ENCODE measurements at places on chromosomes 12 and 14.
A peak's percentile ranks its signal among the peaks of the same experiment; 100 is the strongest.

GRCh38 chr14:64704743-64705380, 638 bp downstream of the PLEKHG3 start:
- peak; percentile 41 for DNase-seq

GRCh38 chr12:7868391-7868790, 4.3 kb downstream of the SLC2A14 start:
- DNase-seq: no peak

- no peak for DNase-seq
These were observed 15.3 kb upstream of the MYF6 start for GRCh38 chr12:80692114-80692513.

GRCh38 chr14:95535226-95536021, 574 bp downstream of the GLRX5 start:
- no peak for DNase-seq

- no peak for DNase-seq
These were observed 26.2 kb upstream of the BICD1 start for GRCh38 chr12:32080435-32080834.

DNA sequence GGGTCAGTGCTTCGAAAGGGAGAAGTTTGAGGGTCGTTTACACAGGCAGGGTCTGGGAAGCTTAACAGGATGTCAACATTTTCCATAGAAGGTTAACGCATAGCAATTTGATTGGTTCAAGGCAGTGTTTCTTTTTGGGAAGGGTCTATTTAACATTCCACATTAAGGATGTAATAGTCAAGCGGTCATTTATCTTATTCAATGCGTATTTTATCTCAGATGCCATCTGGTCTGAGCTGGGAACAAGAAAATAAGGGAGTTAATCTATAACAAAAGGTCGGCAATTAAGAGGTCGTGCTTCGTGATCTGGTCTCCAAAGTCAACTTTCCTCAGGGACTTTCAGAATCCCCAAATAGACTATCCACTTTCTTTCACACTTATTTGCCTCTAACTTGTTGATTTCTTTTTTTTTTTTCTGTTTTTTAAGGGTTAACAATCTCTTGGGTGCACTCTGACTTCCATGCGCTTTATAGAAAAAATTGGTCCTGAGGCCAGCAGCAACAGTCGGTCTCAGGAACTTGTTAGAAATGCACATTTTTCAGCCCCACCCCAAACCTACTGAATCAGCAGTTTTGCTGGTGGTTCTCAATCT, 550 bp upstream of the RESF1 start:
- no peak for DNase-seq

GRCh38 chr14:96187216-96188031, 17.2 kb upstream of the BDKRB2 start:
- no peak for DNase-seq

DNA sequence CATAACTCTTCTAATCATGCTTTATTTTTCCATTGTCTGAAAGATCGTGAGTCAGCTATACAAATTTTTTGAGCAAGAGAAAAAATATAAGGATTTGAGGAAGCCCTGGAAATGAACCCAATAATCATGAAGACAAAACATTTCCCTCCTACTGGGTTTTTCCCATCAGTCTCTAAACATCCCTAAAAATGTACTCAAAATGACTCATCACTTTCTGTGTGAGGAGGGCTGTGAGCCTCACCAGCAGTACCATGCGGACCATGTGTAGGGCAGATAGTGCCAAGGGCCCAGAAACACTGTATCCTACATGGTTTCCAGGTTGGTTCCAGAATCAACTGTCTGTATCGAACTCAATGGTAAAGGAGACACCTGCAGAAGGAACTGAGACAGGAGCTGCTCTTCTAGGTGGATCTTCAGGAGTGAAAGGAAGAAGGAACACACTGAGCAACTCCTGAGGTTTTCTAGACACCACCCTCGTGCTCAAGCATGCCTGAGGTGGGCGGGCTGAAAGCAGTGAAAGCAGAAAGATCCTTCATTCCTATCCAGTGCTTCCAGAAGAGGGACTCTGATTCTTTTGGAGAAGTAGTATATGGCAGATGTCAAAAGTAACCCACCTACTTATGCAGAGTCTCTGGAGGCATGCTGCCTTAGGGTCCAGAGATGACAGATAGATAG, 48.6 kb upstream of the RHOJ start:
- DNase-seq: no peak

GRCh38 chr12:5073853-5074252, 30.2 kb downstream of the KCNA5 start:
- DNase-seq: no peak

- DNase-seq: no peak
These were observed 516.2 kb downstream of the SLC16A7 start for GRCh38 chr12:60112063-60112462.

GRCh38 chr12:53213348-53213747, 6.3 kb upstream of the ITGB7 start:
- DNase-seq: peak; percentile 63

- no peak for DNase-seq
These were observed 3.5 kb downstream of the LPAR5 start for GRCh38 chr12:6632026-6632983.

GRCh38 chr14:93712838-93713724, 75.2 kb downstream of the PRIMA1 start:
- no peak for DNase-seq

DNA sequence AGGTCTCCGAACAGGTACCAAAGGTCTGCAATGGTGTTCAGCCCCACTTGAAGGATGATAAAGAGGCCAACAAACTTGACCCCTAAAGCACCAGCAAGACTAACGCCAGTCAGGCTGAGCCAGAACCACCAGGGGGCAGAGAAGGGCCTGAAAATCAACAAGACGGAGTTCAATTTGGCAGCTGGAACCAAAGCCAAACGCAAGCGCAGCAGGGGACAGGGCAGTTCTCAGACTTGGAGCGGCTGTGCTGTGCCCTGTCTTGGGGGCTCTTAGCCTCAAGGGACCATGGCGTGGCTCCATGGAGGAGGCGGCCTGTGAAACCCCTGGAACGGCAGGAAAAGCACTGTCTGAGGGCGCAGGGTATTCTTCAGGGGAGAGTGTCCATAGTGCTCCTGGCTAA, 19.6 kb downstream of the POMT2 start:
- peak; percentile 84 for DNase-seq

- no peak for DNase-seq
These were observed 355.3 kb upstream of the FKBP4 start for GRCh38 chr12:2439332-2440100.

GRCh38 chr12:11980115-11980514, 90.6 kb upstream of the BCL2L14 start:
- DNase-seq: no peak

DNA sequence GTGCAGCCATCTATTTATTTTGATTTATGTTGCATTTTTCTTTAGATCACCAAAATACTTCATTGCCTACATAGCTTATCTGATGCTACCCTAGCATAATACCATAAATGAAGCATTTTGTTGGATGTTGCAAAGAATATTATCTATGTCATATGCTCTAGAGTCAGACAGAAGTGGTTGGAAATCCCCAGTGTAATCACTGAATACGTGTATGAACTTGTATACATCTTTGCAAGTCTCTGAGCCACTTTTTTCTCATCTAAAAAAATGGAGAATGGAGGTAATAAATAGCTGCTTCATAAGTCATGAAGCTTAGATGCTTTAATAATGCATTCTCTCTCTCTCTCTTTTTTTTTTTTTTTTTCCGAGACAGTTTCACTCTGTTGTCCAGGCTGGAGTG, 18.5 kb downstream of the EVL start:
- DNase-seq: no peak

DNA sequence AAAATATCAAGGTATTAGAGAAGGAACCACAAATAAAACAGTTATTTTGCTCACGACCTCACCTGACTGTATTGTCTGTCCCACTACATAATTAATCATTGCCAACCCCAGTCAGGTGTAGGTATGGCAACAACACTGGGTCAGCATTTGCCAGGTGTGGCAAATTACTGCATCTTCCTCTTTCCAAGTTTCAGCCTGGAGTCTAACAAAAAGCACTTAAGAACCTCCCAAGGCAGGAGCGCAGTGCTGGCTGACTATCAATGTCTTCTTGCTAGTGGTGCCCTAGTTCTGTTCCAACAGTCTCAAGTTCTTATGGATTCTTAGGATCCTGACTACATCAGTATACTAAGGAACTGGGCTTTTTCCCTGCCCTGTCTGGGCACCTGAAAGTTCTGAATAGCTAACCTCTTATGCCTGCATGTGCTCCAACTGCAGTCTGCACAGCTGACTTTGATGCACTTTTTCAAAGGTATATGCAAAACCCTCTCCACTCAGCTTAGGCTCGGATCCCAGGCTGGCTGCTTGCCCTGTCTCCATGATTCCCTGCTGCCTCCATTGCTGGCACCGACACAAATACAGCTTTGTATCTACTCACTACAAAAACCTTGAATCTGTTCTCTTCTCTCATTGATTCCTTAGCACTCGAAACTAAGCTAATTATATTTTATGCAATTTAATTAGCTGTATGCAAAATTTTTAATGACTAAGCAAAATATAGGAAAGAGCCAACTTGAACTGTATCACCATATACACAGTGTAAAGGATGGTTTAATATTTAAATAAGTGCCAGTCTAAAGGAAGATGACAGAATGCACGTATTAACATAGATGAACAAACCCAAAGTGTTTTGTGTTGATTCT, 113.3 kb downstream of the PRKD1 start:
- peak; percentile 56 for DNase-seq

DNA sequence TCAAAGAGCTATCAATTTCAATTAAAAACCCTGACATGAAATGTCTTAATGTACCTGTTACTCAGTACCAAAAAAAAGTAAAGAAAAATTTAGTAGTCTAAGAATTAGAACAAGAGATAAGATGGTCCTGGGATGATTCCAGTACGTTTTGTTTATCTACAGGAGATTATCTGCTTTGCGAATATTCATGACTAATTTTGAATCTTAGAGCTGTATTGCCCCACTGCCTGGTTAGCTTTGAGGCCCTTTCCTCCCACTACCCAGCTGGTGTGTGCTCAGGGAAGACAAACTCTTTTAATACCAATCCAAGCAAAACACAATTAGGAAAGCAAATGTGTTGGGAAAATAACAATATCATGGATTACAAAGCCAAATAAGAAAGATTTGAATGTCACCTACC, 263.5 kb downstream of the FOXG1 start:
- DNase-seq: no peak

GRCh38 chr12:130838284-130838950, 633 bp downstream of the STX2 start:
- DNase-seq: peak; percentile 37

DNA sequence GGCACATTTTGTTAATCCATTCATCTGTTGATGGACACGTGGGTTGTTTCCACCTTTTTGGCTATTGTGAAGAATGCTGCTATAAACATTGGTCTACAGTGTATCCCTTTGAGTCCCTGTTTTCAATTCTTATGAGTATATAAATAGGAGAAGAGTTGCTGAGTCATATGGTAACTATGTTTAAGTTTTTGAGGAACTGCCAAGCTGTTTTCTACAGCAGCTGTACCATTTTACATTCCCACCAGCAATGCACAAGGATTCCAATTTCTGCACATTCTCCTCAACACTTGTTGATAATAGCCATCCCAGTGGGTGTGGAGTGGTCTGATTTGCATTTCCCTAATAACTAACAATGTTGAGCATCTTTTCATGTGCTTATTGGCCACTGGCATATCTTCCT, 6.9 kb upstream of the SVOP start:
- DNase-seq: no peak

DNA sequence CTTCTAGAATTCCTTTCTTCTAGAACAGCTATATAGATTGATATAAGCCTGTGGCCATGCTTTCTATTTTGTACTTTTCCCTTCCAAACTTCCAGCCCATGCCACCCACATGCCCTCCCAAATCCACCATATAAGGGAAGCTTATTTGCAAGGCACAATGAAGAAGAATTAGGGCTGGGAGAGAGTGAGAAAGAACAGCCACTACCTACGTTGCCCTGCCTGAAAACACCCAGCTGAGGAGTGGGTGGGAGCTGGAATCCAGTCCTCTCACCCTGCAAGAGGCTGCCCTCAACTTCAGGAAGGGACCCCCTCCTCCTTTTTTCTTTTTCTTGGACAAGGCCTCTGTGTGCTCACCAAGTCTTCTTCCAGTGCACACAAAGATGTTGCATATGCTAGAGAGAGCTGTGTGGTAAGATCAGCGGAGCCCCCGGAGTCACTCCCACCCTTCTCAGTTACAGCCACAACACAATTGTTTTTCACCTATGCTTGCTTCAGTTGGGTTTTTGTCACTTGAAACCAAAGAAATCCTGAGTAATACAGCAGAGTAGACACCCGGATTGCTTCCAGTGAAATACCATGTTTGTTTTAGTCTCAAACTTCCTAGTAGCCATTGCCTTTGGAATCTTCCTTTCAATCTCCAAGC, 38.8 kb downstream of the CDKL1 start:
- DNase-seq: no peak

- DNase-seq: no peak
These were observed 438.4 kb upstream of the OR4E1 start for GRCh38 chr14:22112004-22112403.

DNA sequence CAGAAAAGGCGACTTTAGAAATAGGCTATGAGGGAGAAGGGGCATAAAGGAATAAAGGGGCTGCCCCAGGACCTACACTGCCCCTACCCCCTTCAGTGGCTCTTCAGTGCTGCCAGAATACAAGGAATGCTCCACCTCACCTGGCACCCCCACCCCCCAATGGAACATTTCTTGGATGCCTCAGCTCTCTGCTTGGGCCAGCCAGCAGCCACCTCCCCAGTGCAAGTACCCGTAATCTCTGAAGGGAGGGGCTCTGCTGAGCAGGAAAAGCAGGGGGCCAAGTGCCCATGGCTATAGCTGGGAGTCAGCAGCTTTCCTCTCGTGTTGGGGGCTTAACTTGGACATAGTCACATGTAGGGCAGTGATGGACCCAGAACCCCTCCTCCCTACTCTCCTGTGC, 33.3 kb downstream of the BAZ2A start:
- DNase-seq: no peak

- DNase-seq: no peak
These were observed 34.2 kb downstream of the PTPRB start for GRCh38 chr12:70603044-70603443.

GRCh38 chr14:104559804-104560585, 19.6 kb upstream of the C14orf180 start:
- DNase-seq: no peak

GRCh38 chr12:112179916-112180315, 54.6 kb downstream of the TRAFD1 start:
- DNase-seq: no peak

- no peak for DNase-seq
These were observed 44.6 kb upstream of the KITLG start for GRCh38 chr12:88624911-88625310.
